WTC11 (cell line): ENCODE measurements at places on chromosomes 2 and 18. TPM values are rescaled to one million over a fixed set of nuclear protein-coding genes. Genes with fewer than 3 reads are reported as not detected.
A peak's percentile ranks its signal among the peaks of the same experiment; 100 is the strongest.

The UBXN4 gene
- total RNA-seq: 64.3 to 73.9 TPM (median 68.1 TPM) in 3 replicates

The XDH gene
- 3.0 to 3.7 TPM (median 3.7 TPM) in 3 replicates for total RNA-seq

The MYOM1 gene
- 0.35 to 0.64 TPM (median 0.53 TPM) in 3 replicates for total RNA-seq

The SCTR gene
- 0.09 to 0.18 TPM in 2 of 3 replicates, not detected in the other for total RNA-seq

The FOXI3 gene
- total RNA-seq: 13.4 to 14.0 TPM (median 13.5 TPM) in 3 replicates

The QPCT gene
- 13.6 to 19.9 TPM (median 19.5 TPM) in 3 replicates for total RNA-seq

The CCDC85A gene
- total RNA-seq: 0.22 to 0.27 TPM (median 0.25 TPM) in 3 replicates

The PLEKHM3 gene
- 4.3 to 5.8 TPM (median 4.5 TPM) in 3 replicates for total RNA-seq

- no peak for DNase-seq
These were observed 155.6 kb downstream of the AQP4 start for GRCh38 chr18:26709897-26710296.

- no peak for DNase-seq
These were observed 3.4 kb downstream of the CYP26B1 start for GRCh38 chr2:72144274-72144631.

DNA sequence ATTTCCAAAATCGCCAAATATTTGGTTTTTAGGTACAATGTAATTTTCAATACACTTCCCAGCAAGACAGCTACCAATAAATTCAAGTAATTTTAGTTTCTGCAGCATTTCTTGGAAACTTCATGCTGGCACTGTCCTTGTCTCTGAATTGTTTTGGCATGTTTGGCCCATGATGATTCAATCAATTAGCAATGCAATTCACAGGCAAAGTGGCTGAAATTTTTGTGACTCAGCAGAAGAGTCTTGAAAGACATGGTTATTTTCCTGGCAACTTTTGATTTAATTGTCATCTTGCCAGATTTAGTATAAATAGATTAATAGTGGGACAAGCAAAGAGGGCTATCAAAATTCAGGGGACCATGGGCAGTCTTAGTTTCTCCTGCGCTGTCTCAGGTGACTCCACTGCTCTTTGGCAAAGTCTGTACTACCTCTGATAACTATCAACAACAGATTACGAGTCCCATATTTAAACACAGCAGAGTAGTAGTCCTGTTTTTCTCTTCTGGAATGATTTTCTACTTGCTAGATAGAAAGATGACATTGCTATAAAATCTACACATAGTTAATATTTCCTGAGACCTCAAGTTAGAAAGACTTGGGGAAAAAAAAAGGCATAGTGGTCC lies 88.9 kb upstream of the CYP26B1 start:
- DNase-seq: no peak

DNA sequence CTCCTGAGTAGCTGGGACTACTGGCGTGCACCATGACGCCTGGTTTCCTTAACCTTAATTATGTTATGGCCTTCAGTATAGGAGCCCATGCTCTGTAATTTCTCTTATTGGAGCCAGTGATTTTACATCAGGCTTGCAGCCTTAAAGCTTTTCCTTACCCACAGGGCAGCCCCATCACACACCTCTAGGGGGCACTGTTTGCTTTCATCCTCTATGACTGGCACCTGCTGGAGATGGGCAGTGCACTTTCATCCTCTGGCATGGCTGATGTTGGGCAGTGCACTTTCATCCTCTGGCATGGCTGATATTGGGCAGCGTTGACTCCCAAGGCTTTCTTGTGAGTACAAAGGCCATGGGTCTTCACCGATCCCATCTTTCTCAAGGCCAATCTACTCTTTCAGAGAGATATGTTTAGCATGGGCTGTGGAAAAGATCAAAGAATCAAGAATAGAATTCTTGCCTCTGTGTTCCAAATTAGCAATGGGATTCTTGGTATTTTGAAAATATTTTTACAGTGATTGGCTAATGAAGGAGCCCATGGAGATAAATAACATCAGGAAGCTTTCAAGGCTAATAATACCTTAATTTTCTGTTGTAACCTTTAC lies 80.7 kb upstream of the MEX3C start:
- peak; percentile 83 for DNase-seq

GRCh38 chr2:80059447-80059846 lies 245.1 kb downstream of the LRRTM1 start:
- no peak for DNase-seq

DNA sequence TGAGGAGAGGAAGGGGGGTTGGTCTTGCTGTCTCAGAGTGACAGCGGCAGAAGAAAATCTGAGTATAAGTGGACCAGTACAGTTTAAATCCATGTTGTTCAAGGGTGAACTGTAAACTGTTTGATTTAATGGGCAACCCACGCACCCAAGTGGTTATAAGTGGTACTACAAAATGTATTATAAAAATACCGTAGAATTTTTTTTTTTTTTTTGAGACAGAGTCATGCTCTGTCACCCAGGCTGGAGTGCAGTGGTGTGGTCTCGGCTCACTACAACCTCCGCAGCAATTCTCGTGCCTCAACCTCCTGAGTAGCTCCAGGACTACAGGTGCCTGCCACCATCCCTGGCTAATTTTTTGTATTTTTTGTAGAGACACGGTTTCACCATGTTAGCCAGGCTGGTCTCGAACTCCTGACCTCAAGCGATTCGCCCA lies 2.1 kb upstream of the CHCHD5 start:
- no peak for DNase-seq

- no peak for DNase-seq
These were observed 25.0 kb downstream of the FASTKD2 start for GRCh38 chr2:206790311-206790935.

- no peak for DNase-seq
These were observed 424.2 kb downstream of the NRXN1 start for GRCh38 chr2:50607721-50608120.

- DNase-seq: no peak
These were observed 218.3 kb downstream of the PTGR3 start for GRCh38 chr18:74990563-74991081.

DNA sequence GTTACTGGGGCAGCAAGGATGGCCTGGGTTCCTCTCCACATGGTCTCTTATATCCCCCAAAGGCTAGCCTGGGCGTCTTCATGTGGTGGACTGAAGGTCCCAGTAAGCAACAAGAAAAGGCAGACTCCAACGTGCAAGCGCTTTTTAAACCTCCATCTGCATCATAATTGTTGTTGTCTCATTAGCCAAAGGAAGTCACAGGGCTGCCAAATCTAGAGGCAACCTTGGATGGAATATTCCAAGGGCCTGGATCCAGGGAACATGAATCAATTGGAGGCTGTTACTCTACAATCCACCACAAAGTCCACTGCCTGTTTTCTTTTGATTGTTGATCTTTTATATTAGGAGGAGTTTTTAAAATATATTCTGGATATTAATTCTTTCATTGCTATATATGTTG lies 118.8 kb downstream of the SH3RF3 start:
- DNase-seq: no peak

DNA sequence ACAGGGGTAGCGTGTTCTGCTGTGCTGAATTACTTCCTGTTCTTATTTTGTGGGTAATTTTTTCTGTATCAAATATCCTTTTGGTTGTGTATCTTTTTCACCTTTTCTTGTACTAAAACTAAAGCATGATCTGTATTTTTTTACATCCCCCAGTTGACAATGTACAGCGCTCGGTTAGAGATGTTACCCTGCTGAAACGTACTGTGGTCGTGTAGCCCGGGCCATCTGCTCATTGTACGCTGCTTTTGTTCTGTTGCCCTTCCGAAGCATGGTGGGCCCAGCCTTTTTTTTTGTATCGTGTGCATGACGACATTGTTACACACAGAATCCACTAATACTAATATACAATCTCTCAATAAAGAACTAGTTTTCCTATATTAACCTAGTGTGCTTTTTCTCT lies 233.1 kb downstream of the HAUS1 start:
- no peak for DNase-seq

- no peak for DNase-seq
These were observed 120.1 kb upstream of the PKDCC start for GRCh38 chr2:41927581-41928264.

DNA sequence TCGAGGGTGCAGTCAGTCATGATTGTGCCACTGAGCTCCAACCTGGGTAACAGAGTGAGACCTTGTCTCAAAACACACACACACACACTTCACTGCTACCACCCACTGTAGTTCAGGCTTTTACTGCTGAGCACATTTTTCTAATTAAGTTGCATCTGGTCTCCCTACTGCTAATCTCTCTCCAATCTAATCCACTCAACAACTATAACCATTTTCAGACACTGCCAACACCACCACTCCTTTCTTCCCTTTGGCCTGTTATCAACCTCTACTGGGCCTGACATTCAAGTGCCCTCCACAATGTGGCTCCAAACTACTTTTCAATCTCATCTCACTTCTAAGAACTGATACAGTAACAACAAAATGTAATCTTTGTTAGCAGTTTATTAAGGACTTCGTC lies 44.8 kb downstream of the RMP24 start:
- DNase-seq: no peak

DNA sequence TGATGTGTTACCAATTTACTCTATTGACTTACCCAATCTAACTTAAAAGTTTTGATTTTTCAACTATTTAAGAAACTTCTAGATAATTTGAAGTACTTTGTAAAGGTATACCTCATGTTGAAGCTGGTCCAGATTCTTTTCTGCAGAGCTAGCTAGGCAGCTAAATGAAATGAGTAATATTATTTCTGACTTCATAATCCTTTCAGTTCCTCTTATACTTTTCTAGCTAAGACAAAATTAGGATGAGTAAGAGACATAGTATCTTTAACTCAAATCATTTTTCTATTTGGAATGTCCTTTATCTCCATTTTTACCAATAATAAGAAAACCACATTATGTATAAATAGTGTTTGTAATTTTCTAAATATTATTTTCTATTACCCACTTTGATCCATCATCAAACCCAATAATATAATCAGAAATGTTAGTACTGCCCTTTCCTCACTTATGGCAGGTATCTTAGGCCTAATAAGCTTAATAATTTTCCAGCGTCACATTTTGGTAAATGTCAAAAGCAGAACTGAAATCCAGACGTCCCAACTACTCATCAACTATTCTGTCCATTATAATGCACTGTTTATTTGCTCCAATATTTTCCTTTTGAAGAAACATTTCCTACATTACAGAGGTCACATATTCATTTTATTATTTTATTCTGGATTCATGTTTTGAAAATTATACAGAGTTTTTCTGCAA lies 456.6 kb downstream of the THSD7B start:
- DNase-seq: no peak

GRCh38 chr18:56709463-56709862 lies 58.3 kb downstream of the WDR7 start:
- DNase-seq: no peak

DNA sequence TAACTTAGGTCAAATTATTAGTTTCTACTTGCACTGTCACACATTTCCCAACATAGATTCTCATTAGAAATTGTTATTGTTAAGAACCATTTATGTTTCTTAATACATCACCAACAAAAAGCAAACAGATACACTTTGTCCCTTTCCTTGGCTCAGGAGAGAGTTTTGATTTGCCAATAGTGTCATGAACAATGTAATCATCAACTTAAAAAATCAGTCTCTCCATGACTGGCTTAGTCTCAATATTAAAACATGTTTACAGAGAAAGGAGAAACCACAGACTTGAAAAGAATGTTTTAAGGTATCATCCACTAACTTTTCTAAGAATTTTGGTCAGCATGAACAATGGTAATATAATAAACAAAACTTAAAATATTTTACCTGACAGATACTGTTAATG lies 416.5 kb upstream of the KCNH7 start:
- DNase-seq: no peak

DNA sequence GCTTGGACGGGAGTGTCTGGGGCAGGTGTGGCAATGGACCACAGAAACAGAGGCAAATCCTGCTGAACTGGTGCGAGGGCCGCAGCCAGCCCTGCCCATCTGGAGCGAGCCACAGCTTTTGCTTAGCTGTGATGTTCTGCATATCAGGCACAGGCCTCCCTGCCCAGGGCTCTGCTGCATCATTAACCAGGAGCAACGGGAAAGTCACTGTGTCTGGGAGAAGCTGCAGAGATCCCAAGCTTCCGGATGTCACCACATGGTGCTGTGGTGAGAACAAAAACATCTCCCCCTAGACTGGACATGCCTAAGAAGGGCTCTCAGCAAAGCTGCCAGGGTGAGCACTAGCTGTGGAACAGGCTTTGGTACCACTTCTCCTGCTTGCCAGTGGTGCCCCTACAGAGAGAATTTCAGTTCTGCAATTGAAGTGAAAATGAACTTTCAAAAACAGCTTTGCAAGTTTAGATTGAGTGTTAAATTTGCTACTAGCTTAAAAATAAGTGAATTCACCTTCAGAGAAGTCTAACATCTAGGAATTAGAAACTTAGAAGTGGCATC lies 172.9 kb upstream of the MYT1L start:
- no peak for DNase-seq

DNA sequence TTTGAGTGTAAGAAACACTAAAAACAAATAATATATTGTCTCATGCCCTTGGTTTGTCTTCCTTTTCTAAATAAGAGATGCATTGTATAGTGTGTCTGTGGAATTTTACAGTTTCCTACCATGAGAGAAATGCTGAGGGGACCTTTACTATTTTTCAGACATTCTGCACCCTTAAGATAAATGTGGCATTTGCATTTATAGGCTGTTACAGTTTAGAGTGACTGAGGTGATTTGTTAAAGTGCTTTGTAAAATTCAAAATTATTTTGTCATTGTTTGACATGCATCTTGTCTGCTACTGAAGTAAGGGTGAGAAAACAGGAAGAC lies 78.9 kb upstream of the ZSWIM2 start:
- no peak for DNase-seq

- no peak for DNase-seq
These were observed 24.3 kb upstream of the RESP18 start for GRCh38 chr2:219356834-219357233.

DNA sequence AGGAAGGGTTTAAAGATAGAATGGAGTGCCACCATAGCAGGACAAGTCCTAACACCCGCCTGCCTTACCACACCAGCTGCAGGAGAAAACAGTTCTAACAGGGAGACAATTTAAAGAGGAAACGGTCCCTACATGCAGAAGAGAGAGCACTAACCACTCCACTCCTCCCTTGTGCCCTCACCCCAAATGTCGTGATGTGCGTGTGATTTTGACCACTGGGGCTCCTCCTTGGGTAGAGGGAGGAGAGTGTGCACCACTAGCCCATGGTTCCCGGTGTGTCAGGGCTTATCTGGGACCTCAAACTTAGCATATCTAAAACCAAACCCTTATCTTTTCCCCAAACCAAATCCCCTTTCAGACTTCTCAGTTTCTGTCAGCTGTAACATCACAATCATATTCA lies 105.5 kb upstream of the CCDC68 start:
- no peak for DNase-seq
